Occipital lobe (tissue), 3 donors: ENCODE measurements at places on chromosomes 13 and 19. TPM values are rescaled to one million over a fixed set of nuclear protein-coding genes. Genes with fewer than 3 reads are reported as not detected.

Gene MTRF1
- 21.2 TPM for total RNA-seq

Gene TPRX2
- not detected for total RNA-seq

Gene NKPD1
- total RNA-seq: 0.47 TPM

Gene NPAS1
- 5.8 TPM for total RNA-seq

DNA sequence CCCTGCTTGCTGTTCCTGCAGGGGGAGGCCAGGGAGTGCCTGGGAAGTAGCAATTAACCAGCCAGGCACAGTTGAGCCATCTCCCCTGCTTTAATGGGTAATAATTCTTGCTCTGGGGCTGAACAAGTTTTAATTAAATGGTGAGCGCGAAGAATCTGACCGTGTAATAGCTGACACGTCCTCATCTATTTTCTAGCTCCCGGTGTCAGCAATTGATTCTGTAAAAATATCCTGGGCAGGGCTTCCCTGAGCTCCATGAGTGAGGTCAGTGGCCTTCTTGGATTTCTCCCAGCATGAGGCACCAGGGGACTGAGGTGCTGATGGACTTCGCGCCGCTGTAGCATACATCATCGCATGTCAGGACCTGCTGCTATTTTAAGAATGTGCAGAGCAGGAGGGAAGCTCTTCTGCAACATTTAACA is 26.9 kb downstream of the SIPA1L3 start:
- DNase-seq: no peak

DNA sequence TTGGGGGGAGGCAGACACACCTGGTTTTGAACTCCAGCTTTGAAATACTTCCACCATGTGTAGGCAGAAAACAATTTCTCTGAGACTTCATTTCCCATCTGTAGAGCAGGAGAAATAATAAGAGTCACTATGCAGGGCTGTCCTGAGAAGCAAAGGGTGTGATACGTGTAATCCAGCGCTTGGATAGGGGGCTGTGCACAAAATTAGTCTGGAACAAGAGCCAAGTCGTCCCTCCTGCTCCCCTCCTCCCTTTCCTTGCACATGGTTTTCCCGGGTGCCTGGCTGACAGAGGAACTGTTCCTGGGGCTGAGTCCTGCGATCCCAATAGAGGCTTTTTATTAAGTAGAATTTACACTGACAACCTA is 29.6 kb upstream of the UBE2L5 start:
- no peak for DNase-seq

- DNase-seq: no peak
Measured at GRCh38 chr19:23509686-23510450, 114.6 kb upstream of the ZNF91 start.

GRCh38 chr19:5967994-5968430 is 9.9 kb downstream of the RANBP3 start:
- DNase-seq: peak; percentile 29

- no peak for DNase-seq
Measured at GRCh38 chr19:372306-372890, 27.8 kb upstream of the MIER2 start.

DNA sequence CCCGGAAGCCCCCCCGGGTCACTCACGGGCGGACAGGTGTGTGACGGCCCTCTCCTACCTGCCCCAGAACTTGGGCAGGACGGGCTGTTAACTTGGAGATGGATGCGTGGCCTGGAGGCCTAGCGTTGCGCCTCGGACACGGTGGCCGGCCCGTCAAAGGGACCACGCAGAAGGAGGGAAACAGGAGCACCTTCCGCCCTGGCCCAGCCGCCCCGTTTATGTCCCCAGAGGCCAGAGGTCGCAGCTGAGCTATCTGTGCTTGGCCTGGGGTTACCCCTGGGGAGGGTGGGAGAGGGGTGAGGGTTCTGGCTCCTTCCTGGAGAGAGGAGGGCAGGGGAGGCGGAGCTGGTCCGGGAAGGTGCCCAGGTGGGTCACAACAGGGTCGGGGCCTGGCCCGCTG is 35.6 kb downstream of the GADD45B start:
- no peak for DNase-seq

GRCh38 chr19:29724746-29725145 is 9.7 kb upstream of the C19orf12 start:
- DNase-seq: no peak

DNA sequence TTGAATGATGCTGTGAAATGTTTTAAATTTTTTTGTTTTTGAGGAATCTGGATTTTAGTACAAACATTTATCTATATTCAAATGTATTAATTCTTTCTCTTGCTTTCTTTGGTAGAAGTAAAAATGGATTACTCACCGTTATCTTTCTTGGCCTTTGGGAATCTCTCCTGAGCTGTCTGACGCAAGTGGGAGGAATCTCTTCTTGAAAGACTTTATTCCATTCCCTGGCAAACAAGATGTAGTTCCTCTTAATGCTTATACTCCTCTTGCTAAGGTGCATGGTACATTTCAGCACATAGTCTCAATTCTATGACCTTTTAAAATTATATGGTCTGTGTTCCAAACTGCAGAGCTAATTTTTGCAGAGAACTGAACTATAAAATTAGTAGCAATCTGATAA is 246.2 kb upstream of the SLC10A2 start:
- no peak for DNase-seq

DNA sequence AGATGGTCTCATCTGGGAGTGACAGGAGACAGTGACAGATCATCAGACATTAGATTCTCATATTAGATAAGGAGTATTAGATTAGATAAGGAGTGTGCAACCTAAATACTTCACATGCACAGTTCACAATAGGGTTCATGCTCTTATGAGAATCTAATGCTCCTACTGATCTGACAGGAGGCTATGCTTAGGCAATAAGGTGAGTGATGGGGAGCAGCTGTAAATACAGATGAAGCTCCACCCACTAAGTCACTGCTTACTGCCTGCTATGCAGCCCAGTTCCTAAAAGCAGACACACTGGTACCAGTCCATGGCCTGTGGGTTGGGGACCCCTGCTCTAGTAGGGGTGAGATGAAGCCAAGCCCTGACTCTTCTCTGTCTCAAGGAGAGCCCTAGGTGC is 10.0 kb upstream of the IGFL3 start:
- DNase-seq: no peak
